ENCODE measurements at places on chromosomes 2 and 18.

- DNase-seq, result no peak
These were observed 63.5 kb downstream of the EVA1A start for GRCh38 chr2:75497256-75497655.

- DNase-seq, result no peak
These were observed 126.6 kb upstream of the KCNH7 start for GRCh38 chr2:162965191-162965590.

- DNase-seq, result no peak
These were observed 170.3 kb downstream of the BCL2 start for GRCh38 chr18:63149302-63149587.

DNA sequence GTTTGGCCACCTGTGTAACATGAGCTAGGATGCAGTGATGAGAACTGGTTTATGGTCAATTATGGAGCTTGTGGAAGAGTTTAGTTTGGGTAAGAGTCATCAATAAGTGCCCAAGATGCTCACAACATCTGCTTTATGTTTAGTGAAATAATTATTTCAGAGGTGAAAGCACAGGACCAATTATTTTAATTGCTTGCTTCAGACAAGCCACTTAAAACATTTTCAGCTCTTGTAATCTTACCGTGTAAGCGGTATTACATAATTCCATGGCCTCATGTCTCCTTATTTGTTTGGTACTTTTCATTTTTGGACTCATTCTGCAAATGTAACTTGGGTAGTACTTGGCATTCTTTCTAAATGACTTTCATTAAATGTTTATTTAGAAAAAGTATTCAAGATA lies 5.4 kb downstream of the B3GNT2 start:
- no peak for DNase-seq

- DNase-seq, result no peak
These were observed 42.7 kb upstream of the PHLPP1 start for GRCh38 chr18:62672600-62672999.

DNA sequence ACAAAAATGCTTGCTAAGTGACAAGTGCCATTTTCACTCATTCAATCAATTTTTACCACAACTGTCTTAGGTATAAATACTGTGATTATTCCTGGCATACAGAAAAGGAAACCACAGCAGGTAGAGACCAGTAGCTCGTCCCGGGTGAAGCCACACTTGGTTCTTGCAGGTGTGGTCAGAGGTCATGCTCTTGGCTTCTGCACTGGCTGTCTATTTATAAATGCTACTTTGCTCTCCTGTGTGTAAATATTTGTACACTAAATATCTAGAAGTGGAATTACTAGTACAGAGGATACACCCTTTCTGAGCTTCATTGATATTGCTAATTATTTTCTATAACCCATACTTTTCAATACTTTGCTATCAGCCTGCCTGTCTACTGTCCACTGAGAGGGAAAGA lies 284.6 kb downstream of the MYT1L start:
- DNase-seq, result peak; percentile 78

GRCh38 chr18:75128911-75129716 lies 79.8 kb downstream of the PTGR3 start:
- peak; percentile 28 for DNase-seq

GRCh38 chr2:6995391-6996097 lies 78.3 kb downstream of the RNF144A start:
- DNase-seq, result no peak

- no peak for DNase-seq
These were observed 80.3 kb downstream of the SLC4A3 start for GRCh38 chr2:219707496-219708285.

DNA sequence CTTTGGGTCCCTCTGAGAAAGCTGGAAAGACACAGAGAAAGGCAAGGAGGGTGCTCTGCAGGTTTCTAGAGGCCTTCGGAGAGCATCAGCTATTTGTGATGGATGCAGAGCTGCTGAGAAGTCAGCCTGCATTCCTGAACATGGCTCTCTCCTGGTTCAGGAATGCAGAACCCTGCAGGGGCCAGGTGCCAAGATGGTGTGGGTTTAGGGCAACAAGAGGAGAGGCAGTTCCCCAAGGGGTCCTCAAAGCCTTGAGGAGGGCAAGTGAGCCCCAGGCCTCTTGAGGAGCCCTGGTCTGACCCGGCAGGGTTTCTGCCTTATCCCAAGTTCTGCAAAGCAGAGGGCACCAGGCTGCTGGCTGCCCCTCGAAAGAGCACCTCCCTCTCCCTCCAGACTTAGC lies 93.3 kb downstream of the HS1BP3 start:
- DNase-seq, result no peak

GRCh38 chr18:42030586-42031182 lies 75.7 kb downstream of the PIK3C3 start:
- DNase-seq, result no peak

GRCh38 chr2:127197475-127198385 lies 22.4 kb downstream of the CYP27C1 start:
- DNase-seq, result peak; percentile 75

DNA sequence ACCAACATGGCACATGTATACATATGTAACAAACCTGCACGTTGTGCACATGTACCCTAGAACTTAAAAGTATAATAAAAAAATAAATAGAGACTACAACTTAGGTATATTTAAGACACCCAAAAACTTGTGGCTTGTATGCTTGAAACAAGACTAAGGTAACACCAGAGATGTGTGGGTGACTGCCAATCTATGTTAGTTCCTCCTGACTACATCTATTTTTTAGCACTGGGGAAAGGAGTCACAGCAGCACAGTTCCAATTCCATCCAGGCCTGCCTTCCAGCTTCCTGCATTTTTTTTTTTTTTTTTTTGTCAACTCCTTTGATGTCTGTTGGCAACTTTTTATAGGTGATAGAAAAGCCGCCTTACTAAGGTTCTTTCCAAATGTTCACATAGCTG lies 18.2 kb downstream of the C2orf69 start:
- DNase-seq, result no peak

DNA sequence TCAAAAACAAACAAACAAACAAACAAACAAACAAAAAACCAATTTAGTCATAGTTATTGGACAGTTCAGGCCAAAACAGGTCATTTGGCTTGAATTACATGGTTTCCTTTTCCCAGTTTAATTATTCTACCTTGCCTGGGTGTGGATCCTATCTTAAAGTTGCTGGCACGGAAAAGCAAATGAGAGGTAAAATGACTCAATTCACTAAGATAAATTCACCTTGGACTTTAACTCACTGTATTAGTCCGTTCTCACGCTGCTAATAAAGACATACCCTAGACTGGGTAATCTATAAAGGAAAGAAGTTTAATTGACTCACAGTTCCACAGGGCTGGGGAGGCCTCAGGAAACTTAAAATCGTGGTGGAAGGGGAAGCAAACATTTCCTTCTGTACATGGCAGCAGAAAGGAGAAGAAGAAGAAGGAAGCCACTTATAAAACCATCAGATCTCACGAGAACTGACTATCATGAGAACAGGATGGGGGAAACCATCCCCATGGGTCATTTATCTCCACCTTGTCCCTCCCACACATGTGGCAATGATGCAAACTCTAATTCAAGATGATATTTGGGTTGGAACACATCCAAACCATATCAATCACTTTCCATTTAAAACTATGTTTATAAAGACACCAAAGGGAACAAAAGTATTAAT lies 22.5 kb upstream of the TRAPPC8 start:
- DNase-seq, result no peak

DNA sequence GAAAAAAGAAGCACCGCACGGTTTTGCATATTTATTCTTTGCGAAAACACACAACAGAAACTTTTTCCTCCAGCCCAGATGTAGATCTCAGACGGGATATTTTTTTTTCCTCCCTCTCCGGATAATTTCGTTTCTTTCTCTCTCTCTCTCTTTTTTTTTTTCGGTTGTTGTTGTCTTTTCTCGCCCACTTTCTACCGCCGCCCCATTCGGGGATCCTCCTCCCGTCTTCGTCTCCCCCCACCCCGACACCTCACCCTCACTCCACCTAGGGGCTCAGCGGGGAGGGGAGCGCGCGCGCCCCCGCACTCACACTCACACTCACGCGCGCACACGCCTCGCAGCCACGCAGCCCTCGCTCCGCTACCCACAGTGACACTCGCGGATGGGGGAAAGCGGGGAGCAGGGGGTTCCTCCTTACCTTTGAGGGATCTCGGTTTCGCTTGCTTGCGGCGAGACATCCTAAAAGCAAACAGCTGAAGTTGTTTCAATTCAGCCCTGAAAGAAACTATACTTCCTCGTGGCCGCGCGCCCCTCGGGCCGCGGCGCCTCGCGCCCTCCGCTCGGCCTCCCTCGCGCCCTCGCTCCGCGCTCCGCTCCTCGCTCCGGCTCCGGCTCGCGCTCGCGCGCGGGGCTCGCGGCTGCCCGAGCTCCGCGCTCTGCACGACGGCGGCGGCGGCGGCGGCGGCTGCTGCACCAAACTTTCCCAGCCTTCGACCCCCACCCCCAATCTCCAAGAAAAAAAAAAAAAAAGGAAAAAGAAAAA lies 1.3 kb downstream of the ZNF521 start:
- peak; percentile 44 for DNase-seq

GRCh38 chr2:23593752-23594459 lies 208.9 kb downstream of the KLHL29 start:
- no peak for DNase-seq

GRCh38 chr2:122367646-122368010 lies 612.2 kb downstream of the TSN start:
- no peak for DNase-seq

- no peak for DNase-seq
These were observed 52.4 kb upstream of the PTMA start for GRCh38 chr2:231655894-231656293.

- no peak for DNase-seq
These were observed 14.4 kb downstream of the FMNL2 start for GRCh38 chr2:152349416-152349815.

DNA sequence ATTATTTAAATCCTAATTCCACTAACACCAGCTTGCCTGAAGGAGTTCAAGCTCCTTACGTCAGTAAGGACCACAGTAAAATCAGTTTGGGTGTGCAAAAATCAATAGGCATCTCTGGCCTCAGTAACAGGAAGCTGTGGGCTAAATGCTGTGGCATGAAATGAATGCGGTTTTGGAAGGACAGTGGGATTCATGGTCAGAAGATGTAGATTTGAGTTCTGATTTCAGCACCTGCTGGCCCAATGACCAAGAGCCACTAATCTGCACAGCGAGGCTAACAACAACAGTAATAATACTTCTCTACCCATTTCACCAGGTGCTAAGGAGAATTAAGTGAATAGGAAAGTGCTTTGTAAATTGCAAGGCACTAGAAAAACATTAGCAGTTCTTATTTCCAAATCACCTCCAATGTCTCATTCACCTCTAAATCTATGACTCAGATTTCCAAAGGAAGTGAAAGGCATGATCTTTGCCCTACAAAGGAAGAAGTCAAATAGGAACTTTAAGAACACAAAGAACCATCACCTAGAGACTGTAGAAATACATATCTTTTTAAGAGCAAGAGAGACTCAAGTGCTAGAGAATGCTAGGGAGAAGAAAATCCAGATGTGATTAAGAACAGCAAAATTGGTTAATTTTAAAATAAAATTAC lies 172.6 kb downstream of the ANKRD44 start:
- no peak for DNase-seq

DNA sequence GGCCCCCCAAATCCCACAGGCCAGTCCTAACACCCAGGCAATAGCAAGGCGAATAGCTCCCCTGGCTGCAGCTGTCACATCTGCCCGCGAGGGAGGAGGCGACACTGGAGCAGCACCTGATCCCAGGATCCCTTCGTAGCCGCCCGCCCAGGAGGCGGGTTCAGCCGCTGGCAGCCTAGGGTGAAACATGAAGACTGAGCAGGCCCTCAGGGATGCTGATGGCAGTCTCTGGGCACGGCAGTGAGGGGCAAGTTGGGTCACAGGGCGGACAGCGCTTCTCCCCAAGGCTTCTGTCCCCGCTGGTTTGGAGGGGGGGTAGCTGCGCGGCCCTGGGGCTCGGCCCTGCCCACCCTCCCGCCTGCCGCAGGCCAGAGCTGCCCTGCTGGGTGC lies 1.9 kb downstream of the DNMT3A start:
- DNase-seq, result peak; percentile 67

GRCh38 chr2:216666461-216667233 lies 28.7 kb downstream of the IGFBP5 start:
- DNase-seq, result peak; percentile 75

DNA sequence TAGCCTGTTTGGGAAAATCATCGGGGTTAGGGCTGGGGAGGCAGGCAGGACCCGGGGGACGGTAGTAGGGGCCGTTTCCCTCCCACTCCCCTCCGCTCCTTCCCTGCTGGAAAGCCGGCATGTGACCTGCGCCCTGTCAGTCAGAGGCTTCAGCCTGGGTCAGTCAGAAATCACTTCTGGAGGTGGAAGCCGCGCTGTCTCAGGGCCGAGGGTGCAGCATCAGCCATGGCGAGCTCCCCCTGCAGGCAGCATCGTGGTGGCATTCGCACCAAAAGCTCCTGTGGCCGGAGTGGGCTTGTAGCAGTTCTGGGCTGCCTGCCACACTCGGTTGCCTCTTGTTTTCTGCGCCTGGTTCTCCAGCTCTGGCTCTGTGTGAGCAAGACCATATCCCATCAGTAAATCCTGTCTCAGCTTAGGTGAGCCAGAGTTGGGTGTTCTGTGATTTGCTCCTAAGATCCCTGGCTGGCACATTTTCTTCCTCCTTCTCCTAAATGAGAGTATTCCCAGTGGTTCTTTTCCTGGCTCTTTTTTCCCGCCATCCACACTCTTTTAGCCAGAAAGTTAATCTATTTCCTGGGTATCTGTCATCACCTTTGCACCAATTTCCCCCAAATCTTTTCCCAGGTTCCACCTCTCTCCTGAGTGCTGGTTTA lies 123.9 kb upstream of the CD302 start:
- peak; percentile 69 for DNase-seq

DNA sequence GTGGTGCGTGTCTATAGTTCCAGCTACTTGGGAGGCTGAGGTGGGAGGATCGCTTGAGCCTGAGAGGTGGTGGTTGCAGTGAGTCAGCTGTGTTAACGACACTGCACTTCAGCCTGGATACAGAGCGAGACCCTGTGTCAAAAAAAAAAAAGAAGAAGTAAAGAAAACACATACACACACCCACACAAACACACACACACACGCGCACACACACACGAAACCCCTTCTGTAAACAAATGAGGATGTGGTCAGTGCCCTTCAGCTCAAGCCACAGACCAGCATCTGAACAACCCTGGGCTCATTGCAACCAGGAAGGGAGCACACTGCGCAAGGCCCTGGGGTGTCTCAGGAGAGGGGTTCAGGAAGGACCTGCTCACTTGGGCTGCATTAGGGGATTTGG lies 47.9 kb upstream of the KCNF1 start:
- DNase-seq, result no peak

DNA sequence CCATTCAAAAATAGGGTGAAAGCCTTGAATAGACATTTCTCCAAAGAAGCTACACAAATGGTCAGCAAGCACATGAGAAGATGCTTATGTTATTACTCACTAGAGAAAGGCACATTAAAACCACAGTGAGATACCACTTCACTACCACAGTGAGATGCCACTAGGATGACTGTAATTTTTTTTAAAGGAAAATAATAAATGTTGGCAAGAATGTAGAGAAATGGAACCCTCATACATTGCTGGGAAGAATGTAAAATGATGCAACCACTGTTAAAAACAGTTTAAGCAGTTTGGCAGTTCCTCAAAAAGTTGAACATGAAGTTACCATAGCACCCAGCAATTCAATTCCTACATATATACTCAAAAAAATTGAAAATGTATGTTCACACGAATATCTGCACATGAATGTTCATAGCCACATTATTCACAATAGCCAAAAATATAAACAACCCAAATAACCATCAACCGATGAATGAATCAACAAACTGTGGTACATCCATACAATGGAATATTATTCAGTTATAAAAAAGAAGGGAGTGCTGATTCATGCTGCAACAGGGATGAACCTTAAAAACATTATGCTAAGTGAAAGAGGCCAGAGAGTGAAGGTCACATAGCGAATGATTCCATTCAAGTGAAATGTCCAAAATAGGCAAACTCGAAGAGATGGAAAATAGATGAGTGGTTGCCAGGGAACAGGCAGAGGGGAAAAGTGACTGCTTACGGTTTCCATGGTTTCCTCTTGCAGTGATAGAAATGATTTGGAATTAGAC lies 156.2 kb upstream of the NDUFV2 start:
- DNase-seq, result no peak
